Cortex of kidney (tissue), 1 donor: ENCODE measurements at places on chromosomes 6 and 20.

GRCh38 chr6:9404351-9405146 lies 969.2 kb upstream of the SLC35B3 start:
- no peak for DNase-seq

GRCh38 chr6:169215201-169215681 lies 38.4 kb downstream of the THBS2 start:
- DNase-seq = no peak

DNA sequence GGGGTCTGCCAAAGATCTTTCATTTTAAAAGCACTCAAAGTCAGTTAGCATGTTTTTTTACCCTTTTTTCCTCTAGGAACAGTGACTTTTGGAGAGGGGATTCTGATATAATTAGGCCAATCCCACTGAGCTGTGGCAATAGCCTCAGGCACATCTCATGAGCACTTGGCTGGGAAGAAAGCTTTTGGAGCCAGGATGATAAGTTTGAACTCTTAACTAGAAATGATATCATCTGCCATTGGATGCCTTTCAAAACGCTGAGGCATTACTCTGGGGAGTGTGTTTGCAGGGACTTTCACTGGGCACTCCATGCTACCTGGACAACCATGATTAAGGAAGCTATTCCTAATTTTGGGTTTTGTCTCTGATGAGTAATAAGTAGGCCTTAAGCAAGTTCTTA lies 3.7 kb downstream of the SCGN start:
- DNase-seq = no peak

DNA sequence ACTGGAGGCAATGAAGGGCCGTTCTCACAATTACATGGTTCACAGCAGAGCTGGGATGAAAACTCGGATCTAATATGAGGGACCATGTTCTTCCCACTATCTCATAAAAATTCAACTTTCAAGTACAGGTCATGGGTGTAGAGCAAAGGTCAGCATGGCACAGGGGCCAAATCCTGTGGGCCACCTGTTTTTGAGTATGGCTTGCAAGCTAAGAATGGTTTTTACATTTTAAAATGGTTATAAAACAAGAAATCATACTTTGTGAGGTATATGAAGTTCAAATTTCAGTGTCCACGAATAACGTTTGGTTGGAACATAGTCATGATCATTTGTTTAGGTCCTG lies 4.6 kb downstream of the MAP3K5 start:
- no peak for DNase-seq

GRCh38 chr6:112320561-112321318 lies 26.4 kb upstream of the RFPL4B start:
- no peak for DNase-seq

DNA sequence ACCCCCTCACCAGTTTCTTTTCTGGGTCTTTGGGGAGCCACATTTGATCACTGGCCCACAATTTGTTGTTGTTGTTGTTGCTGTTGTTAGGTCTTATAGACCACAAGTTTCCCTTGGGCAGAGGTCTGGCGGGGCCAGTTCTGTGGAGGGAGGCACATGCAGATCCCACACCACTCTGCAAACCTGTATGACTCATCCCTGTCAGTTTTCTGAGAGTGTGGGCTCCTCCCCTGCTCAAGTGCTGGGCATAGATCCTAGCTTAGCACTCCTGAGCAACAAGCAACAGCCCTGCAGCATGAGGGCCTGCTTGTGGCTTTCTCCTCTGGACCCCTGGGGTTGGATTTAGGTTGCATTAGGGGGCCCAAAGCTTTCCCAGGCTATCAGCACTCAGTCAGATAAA lies 411.1 kb upstream of the HTR1E start:
- DNase-seq = no peak

DNA sequence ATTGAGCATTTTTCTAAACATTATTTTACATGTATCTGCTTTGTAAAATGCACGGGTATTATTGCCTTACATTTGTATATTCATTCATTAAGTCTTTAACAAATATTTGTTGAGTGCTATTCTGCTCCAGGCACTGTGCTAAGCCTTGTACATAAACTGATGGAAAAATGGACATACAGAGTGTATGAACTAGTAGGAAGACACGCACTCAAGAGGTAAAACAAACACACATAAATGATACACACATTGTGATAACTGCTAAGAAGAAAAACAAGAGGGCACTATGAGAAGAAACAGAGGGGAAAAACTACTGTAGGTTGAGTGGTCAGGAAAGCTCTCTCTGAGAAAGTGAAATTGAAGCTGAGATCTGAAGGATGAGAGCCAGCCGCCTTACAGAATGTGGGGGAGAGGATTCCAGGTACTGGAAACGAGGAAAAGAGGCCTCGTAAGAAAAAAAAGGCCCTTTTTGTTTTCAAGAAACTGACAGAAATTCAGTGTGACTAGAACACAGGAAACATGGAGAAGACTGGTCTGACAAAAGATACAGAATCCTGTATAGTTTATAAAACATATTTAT lies 117.5 kb downstream of the EYA4 start:
- no peak for DNase-seq
